ENCODE measurements at places on chromosomes 2 and 18.

- DNase-seq, result no peak
Measured at GRCh38 chr18:32661486-32662299, 111.1 kb downstream of the KLHL14 start.

- no peak for DNase-seq
Measured at GRCh38 chr18:10685484-10685883, 159.7 kb downstream of the NAPG start.

DNA sequence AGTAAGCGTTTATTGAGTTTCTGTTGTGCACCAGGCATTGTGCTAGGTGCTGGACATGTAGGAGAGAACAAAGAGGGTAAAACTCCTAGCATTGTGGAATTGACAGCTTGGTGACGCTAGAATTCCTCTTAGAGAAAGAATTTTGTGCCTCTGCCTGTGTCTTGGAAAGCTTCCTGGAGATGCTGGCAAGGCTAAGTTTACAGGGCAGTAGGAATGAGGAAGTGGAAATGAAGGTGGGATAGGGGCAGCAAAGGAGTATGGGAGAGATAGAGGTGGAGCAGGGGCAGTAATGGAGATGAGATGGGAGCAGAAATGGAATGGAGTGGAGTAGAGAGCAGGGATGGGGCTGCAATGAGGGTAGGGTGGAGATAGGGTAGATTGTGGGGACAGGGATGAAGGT is 29.8 kb downstream of the GPR39 start:
- DNase-seq, result no peak

GRCh38 chr2:159613651-159614285 is 2.6 kb downstream of the BAZ2B start:
- DNase-seq, result no peak

DNA sequence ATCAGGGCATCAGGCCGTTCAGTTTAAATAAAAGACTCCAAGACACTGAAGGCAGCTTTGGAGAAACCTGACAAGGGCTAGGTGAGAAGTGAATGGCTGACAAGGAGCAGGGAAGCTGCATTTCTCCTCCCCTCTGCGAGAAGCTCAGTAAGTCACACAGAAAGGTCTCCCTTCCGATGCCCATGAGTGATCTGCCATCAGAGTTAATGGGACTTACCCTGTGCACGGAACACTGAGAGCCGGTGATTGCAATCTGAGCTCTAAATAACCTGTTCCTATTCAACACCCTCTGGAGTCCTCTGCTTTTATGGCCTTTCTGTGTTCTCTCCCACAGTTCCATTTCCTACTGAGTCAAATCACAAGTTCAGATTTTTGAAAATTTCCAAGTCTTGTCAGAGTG is 322.2 kb upstream of the MYT1L start:
- DNase-seq, result no peak

DNA sequence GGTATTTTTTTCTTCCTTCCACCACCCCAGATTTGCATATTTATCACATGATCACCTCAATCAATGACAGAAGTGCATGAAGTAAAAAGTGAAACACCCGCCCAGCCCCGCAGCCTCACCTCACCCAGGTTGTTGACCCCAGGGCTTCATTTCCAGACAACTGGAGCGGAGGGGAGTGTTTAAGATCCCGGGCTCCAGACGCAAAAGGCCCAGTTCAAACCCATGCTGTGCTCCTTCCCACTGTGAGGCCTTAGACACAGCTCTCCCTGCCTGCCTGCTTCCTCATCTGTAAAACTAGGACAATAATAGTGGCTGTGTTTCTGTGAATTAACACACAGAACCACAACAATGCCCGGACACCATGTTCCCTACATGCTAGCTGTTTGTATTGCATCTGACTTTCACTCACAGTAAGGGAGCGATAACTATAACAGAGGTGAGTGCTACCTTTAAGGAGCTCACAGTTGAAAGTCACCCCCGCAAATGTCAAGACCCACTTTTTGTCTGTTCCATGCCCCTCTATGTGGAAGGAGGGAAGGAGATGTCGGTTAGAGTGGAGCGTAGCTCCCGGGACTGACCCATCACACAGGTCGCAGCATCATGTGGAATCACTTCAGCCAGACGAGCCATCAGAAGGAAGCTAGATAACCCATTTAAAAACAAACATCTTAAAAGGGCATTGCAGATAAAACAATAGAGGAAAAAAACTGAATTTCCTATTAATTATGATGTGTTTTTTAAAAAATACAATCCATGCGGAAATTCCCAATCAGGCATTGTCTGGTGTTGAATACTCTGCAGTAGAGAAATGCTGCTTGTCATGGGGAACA is 77.5 kb upstream of the DAPL1 start:
- no peak for DNase-seq

GRCh38 chr2:7730449-7730848 is 813.2 kb downstream of the RNF144A start:
- peak; percentile 17 for DNase-seq

- no peak for DNase-seq
Measured at GRCh38 chr2:143152637-143153036, 23.4 kb downstream of the ARHGAP15 start.

GRCh38 chr2:25558262-25558661 is 115.1 kb downstream of the DTNB start:
- peak; percentile 26 for DNase-seq

DNA sequence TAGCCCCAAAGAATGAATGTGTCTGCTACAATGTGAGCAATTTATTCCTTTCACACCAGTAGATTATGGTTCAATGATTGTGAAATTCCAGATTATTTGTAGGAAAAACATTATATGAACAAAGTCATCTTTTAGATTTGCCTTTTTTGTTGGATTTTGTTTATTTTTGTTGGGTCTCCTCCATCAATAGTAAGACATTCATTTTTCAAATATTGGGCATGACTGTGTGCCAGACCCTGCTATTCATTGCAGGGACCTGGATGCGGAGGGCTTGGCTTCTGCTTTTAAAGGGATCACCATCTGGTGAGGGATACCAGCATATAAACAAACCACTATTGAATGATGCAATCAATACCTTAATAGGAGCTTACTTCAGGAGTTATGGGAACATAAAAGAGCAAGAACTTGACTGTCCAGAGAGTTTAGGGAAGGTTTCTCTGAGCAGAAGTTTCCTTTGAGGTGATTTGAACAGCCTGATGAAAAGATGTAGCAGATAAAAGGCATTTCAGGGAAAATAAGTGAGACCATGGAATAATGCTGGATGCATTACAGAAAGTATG is 486.7 kb downstream of the EPHA4 start:
- DNase-seq, result no peak

DNA sequence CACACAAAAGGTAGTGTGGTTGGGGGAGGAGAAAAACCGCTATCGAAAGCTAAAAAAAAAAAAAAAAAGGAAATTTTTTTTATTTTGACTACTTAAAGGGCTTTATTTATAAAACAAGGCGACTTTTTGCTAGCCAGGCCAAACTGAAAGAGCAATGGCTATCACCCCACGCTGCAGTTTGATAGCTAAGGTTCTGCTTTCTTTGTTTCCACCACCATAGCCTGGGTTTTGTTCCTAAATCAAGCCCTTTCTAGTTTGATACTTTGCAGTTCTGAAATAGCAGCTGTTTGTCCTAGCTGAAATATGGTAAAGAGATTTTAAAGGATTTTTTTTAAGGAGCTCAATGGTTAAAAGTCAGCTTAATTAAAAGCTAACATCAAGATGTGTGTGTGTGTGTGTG is 67.4 kb upstream of the ABCA12 start:
- no peak for DNase-seq

GRCh38 chr18:47888156-47888555 is 42.3 kb downstream of the SMAD2 start:
- DNase-seq, result no peak

GRCh38 chr2:237465515-237466148 is 21.4 kb upstream of the MLPH start:
- no peak for DNase-seq

- DNase-seq, result no peak
Measured at GRCh38 chr2:146916914-146917313, 927.9 kb upstream of the ACVR2A start.

GRCh38 chr2:105144152-105144940 is 97.2 kb upstream of the GPR45 start:
- DNase-seq, result no peak

DNA sequence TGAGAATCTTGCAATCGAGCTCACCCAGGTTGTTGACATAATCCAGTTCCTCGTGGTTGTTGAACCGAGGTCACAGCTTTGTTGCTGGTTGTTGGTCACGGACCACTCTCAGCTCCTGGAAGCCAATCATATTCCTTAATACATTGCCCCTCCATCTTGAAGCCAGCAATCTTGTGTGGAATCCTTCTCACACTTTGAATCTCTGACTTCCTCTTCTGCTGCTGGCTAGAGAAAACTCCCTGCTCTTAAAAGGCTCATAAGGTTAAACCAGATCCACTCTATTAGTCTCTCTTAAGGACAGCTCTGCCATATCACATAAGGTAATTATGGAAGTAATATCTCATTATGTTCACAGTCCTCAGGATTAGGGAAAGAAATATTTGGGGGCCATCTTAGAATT is 41.1 kb downstream of the SP140 start:
- DNase-seq, result no peak

- DNase-seq, result no peak
Measured at GRCh38 chr18:28432339-28432738, 255.4 kb upstream of the CDH2 start.

GRCh38 chr2:153770359-153770991 is 101.2 kb upstream of the GALNT13 start:
- no peak for DNase-seq

GRCh38 chr2:1010415-1010930 is 59.8 kb downstream of the SNTG2 start:
- DNase-seq, result no peak

- no peak for DNase-seq
Measured at GRCh38 chr2:27041752-27042151, 9.0 kb downstream of the TMEM214 start.

DNA sequence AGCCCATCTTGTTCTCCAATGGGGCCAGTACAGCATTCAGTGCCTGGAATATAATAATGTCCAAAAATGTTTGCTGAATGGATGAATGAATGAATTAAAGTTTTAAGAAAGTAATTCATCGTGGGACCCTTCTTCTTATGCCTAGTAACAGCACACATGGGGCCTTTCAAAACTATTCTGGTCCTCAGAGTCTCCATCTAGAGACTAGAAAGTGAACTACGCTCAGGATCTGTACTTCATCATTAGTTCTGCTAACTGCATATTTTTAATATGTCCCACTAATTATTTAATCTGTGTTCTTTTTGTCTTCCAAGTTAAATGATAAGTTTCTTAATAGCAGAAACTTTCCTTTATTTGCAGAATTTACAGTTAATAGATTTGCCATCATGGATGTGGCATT is 172.5 kb downstream of the SMAD2 start:
- no peak for DNase-seq

- no peak for DNase-seq
Measured at GRCh38 chr2:149658553-149658952, 71.0 kb upstream of the MMADHC start.

DNA sequence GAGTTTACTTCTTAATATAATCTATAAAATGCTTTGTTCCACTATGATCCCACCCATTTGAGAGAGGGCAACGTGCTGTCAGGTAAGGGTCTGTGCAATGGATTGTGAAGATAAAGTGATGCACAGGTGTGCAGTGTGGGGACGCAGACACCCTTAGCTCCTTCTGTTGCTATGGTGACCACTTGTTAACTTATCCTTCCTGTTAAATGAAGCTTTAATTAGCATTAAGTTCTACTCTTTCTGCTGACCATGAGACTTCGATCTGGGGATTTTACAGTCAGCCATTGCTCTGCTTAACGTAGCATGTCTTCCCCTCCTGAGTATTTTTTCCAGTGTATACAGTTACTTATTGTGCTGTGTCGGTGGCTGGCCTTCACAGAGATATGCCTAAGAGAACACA is 23.1 kb upstream of the ALKAL2 start:
- no peak for DNase-seq

GRCh38 chr2:38398739-38399138 is 21.7 kb upstream of the ATL2 start:
- no peak for DNase-seq

DNA sequence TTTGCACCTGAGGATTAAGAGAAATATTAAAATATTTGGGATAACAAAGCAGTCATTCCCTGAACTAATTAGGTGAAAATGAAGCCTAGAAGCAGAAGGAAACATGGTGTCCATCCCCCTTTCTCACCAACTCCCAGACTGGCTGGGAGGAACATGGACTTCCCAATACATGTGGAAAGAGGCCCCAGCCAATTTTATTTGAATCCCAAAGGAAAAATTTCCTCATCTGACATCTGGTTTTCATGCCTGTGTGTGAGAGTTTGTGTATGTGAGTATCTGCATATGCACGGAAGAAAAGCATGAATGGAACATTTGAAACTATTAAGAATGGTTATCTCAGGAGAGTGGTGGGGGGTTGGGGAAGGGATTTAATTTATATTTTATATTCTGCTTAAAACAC is 84.3 kb downstream of the COPS8 start:
- DNase-seq, result no peak

GRCh38 chr2:95025406-95026319 is at the start of gene MAL:
Gene MAL, plus strand, starts transcription at chr2:95025708. Its CDS starts 85 bp downstream, at chr2:95025793.
- DNase-seq, result peak; percentile 51

DNA sequence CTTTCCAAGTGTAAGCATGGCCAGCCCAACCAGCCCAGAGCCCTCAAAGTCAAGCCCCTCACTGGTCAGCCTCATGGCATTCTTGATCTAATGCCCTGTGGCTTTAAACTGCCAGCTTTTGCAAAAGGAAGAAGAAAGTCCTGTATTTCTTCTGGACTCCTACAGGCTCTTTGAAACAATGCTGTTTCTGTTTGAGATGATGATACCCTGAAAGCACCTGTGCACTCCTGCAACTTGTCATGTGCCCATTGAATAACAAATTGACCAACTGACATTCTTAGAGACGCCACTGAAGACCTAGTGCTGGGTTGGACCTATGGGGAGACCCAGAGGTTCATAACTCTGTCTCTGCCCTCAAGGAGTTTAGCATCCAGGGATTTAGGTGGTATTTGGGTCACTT is 82.0 kb upstream of the MSH2 start:
- no peak for DNase-seq

GRCh38 chr2:134207589-134208209 is 46.2 kb upstream of the MGAT5 start:
- DNase-seq, result peak; percentile 43

GRCh38 chr18:46460754-46461153 is 196.3 kb downstream of the LOXHD1 start:
- DNase-seq, result no peak

- no peak for DNase-seq
Measured at GRCh38 chr2:215746226-215746886, 267.0 kb downstream of the MREG start.

DNA sequence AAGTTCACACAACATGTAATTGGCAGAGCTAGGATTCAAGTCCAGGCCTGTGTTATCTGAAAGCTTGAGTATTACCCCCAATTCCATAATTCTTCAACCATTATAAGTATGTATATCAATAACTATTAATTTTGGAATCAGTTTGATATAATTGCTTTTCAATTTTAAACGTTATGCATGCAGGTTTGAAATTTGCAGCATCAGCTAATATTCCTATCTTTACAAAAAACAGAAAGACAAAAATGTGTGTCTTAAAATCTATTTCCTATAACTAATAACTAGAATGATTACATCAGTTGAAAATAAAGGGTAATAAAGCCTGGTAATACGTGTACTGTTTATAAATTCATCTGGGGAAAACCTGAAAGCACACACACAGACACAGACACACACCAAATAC is 543.3 kb upstream of the PKDCC start:
- no peak for DNase-seq

- no peak for DNase-seq
Measured at GRCh38 chr18:21293479-21293878, 51.4 kb downstream of the GREB1L start.

GRCh38 chr18:52337276-52337675 is 2.7 kb upstream of the DCC start:
- no peak for DNase-seq

Measured in activated CD4-positive, alpha-beta T cell treated with anti-CD3 and anti-CD28 coated beads for 24 hours (primary cell).